ENCODE measurements at places on chromosomes 2 and 18.

GRCh38 chr2:86201671-86202335, 2.5 kb downstream of the MRPL35 start:
- no peak for DNase-seq

DNA sequence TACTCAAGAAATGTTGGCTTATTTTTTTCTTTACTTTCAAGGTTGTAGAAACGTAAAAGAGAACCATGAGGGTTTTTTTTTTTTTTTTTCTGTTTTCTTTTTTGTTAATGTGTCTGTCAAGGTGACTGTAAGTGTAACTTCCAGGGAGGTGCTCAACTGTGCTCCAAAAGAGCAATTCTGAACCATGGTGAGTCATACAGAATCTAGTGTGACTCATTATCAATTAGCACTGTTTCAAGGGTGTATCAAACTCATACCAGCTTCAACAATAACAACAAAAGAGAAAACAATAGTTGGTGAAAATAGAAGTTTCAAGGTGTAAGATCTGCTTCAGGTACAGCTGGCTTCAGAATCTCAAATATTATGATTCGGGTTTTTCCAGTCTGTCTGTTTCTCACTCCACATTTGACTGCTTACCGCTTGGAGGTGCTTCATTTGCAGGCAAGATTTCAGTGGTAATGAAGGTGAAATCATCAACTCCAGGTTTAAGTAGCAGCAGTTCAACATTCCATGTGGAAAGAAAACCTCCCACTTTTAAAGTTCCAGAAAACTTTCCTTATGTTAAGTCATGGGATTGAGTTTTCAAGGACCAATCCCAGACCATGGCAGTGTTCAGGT, 850.6 kb downstream of the CNTNAP5 start:
- no peak for DNase-seq

DNA sequence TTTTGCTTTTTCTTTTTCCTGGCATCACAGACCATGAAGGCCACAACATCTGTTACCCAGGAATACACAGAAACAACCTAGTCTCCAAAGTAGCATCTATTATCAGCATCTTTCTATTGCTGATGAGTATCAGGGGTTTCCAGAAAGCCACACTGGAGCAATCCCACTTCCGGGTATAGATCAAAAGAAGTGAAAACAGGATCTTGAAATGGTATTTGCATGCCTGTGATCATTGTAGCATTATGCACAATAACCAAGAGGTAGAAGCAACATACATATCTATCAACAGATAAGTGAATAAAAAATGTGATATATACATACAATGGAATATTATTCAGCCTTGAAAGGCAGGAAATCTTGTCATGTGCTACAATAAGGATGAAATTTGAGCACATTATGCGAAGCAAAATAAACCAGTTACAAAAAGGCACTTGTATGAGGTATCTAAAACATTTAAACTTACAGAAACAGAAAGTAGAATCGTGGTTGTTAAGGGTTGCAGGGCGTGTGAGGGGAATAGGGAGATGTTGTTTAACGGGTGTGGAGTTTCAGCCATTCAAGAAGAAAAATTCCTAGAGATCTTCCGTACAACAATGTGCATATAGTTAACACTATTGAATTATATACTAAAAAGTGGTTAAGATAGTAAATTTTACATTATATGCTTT, 115.1 kb downstream of the KCNE4 start:
- no peak for DNase-seq

- DNase-seq, result no peak
Measured at GRCh38 chr2:8154270-8154669, 527.6 kb upstream of the ID2 start.

- DNase-seq, result no peak
Measured at GRCh38 chr2:236974752-236975151, 110.9 kb upstream of the COPS8 start.

DNA sequence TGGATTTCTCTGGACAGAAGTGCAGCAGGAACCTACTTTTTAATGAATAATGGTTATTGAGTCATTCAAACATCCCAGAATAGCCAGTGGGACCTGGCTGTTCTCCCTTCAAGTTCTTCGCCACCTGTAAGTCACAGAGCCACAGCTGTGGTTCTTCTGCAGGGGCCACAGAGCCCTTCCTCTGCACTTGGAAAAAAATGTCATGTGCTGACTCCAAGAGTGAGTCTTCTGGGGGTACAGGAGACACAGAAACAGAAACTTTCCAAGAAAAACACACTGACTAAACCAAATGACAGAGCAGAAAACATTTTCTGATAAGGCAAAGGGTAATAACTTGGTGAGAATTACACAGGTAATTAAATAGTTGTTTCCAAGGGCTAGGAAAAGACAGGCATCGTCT, 68.7 kb upstream of the FN1 start:
- DNase-seq, result no peak

DNA sequence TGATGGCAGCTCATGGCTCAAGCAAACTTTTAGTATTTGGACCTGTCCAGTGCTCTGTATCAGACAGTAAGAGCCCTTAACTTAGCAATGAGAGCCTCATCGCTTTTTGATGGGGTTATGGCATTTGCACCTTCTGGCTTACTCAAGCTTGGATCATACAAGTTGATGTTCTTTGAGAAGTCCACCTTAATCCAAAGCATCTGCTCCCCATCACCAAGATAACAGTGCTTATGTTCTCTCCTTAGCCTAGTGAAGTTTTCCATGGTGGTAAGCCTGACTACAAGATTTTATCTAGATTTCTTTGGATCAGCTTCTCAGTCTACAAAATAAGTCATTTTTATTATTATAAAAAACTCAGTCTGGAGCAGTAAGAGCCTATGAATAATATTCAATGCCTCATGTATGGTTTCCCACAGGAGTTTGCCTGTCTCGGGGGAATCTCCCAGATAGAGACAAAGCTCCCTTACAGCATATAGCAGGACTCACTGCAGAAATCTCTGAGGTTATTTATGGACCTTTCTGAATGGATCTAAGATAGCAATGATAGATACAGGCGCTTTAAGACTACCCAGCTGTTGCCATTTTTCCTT, 472.2 kb upstream of the LINC00305 start:
- DNase-seq, result no peak

DNA sequence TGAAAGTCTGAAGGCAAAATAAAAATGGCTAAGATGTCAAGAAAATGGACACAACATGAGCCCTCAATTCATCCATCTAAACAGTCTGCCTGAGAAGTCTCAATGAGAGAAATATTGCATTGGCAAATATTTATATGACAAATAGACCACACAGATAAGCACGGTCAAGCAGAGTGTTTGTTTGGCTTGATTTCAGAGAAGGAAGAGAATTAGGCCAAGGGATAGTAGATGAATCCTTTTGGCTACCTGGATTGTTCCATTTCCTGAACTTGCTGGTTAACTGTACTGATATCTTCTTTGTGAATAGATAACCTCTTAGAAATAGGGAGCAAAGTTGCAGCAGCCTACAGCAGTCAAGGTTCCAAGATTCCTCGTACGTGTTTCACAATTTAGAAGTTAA, 129.6 kb downstream of the RBMS1 start:
- no peak for DNase-seq

GRCh38 chr2:174965551-174965950, 39.6 kb downstream of the CHN1 start:
- DNase-seq, result no peak

DNA sequence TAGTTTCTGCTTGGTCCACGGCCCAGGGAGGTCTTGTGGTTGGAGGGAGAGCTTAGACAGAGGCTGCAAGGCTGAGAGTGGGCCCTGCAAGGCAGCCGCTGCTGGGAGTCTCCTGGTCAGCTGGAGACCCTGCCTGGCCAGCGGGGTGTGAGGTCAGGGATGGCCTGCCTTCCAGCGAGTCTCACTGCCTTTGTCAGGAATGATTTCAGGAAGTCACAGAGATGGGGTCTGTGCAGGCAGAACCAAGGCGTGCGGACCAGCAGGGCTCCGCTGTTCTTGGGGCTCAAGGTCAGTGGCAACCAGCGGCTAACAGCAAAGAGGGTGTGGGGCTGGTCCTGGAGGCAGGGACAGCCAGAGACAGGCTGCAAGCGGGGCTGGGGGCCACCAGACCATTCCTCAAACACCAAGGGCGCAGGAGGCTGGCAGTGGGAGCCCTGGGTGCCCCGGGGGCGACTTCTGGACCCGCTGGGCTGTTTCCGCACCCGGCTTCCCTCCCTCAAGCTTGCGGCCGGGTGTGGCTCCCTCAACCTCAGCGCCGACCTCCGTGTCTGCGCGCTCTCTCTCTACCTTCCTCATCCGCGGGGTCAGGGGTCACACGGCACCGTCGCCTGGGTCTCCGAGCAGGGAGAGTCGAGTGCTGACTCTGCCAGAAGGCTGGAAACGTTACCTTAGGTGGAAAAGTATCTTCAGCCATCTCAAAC, 124.5 kb upstream of the CTDP1 start:
- DNase-seq, result no peak

GRCh38 chr2:136310797-136311603, 193.1 kb upstream of the CXCR4 start:
- DNase-seq, result peak; percentile 18

GRCh38 chr2:95327861-95328260, 30.7 kb downstream of the KCNIP3 start:
- DNase-seq, result no peak

- no peak for DNase-seq
Measured at GRCh38 chr2:80365762-80366161, 61.2 kb upstream of the LRRTM1 start.

GRCh38 chr2:172437419-172438341, 10.3 kb downstream of the ITGA6 start:
- DNase-seq, result peak; percentile 51

- no peak for DNase-seq
Measured at GRCh38 chr2:67046591-67046990, 350.5 kb upstream of the ETAA1 start.

DNA sequence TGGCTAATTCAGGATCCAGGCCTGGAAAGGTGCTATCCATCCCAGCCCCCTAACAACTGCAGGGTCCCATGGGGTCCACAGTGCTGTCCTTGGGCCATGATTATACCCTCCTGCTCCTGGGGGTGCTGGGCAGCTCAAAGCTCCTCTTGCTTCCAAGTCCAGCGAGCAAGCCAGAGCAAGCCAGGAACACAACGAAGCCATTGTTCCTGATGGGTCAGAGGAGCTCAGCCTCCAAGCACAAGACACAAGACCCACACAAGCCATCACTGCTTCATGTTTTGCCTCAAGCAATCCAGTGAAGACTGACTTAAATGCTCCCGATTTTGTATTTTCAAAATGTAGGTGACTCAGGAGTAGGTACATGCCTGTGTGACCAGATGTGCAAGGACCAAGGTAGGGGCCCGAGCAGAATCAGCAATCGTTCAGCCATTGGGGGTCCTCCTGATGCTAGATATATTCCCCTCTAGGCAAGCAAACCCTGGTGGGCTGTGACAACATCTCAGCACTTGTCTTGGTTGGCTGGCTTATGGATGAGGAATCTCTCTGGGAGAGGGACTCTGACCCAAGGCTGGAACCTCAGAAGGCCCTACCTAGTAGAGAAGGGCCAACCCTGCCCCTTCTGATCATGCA, 90.8 kb downstream of the EPAS1 start:
- no peak for DNase-seq

DNA sequence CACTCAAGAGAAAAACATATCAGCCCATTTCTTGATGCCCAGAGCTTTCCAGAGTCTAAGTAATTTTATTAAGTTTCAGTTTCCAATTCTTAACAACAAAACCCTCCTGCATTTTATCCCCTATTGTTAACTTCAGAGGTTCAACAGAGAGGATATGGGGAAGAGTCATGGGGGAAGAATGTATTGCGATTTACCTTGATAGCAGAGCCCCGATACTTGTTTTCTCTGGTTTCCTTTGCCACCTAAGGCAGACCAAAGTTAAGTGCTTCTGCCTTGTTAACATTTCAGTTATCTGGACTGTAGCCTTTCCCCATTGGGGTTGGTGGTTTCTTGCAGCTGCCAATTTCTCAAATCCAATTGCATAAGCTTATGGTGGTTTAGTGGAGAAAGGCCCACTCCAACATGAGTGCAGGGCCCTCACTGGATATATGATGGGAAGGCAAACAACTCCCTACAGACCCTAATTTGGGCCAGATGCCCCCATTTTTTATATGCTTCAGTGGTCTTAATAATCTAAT, 82.0 kb upstream of the ITGB6 start:
- DNase-seq, result no peak

DNA sequence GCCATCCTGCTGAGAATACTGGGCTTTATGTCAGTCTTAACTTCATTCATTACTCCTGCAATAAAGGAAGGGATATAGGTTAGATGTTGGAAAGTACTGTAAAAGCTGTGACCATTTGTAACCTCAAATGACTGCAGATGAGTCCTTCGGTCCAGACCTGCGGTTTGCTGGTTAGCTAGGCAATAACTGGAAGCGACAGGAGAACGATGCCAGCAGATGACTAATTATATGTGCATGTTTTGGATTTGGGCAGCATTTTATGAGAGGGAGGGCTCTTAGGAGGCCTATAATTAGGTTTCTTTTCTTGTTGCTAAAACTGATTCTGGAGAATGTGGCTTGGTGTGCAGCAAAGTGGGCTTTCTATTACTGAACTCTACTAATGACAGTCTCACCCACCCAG, 205.6 kb downstream of the TMEM182 start:
- DNase-seq, result no peak

DNA sequence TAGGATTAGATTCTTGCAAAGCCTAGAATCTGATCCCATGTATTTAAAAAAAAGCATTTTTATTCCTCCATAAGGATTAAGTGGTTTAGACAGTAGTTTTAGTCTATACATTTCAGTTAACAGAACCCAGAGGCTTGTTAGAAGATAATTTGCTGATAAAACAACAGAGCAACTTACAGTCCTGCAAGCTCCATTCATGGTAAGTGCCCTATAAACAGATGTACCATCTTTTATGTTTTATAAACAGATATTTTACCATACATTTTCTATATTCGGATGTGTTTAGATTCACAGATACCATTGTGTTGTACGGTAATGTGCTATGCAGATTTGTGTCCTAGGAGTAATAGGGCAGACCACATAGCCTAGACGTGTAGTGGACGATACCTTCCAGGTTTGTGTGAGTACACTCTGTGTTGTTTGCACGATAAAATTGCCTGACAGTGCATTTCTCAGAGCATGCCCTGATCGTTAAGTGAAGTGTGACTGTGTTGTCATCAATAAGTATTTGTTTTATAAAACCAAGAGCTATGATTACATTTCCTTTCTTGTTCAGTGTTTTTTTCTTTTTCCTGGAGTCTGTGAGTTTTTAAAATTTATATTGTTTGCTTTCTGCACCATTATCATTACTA, 54.2 kb downstream of the CERS6 start:
- no peak for DNase-seq

DNA sequence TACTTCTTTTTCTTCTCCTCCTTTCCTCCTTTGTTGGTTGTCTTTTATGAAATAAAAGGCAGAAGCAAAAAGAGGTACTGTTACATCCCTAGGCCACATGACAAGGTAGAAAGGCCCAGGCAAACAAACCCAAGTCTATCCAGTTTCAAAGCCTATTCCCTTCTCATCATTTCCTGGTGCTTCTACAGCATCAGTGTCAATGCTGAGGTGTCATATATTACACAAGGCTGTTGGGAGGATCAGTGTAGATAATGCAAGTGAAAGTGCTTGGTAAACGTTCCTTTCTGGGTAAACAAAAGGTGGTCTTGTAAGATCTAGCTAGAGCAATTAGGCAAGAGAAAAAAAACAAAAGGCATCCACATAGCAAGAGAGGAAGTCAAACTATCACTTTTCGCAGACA, 64.9 kb downstream of the EVA1A start:
- no peak for DNase-seq

GRCh38 chr2:150373374-150373773, 114.1 kb downstream of the RND3 start:
- DNase-seq, result no peak

- DNase-seq, result no peak
Measured at GRCh38 chr2:230929381-230930148, 4.5 kb upstream of the GPR55 start.

Data from CD4-positive, alpha-beta T cell treated with Interleukin-15 for 4 hours (primary cell).